ENCODE measurements at places on chromosomes 6 and 20. TPM values are rescaled to one million over a fixed set of nuclear protein-coding genes. Genes with fewer than 3 reads are reported as not detected.
A peak's percentile ranks its signal among the peaks of the same experiment; 100 is the strongest.

The ZSCAN23 gene
- 0.24 TPM for total RNA-seq

The LEMD2 gene
- total RNA-seq, result 54.3 TPM

GRCh38 chr6:157274471-157275226, 48.7 kb downstream of the TMEM242 start:
- peak overlapping the region; percentile 88 for H3K27ac ChIP-seq
- no peaks in the 10 kb centered on the region for H3K27me3 ChIP-seq
- no peaks in the 10 kb centered on the region for H3K36me3 ChIP-seq
- peak overlapping the region; percentile 85 for H3K4me3 ChIP-seq
- H3K4me1 ChIP-seq, result peaks cover 11% of the 10 kb centered on the region
- peak; percentile 95 for ATAC-seq

The SMLR1 gene
- total RNA-seq, result not detected

DNA sequence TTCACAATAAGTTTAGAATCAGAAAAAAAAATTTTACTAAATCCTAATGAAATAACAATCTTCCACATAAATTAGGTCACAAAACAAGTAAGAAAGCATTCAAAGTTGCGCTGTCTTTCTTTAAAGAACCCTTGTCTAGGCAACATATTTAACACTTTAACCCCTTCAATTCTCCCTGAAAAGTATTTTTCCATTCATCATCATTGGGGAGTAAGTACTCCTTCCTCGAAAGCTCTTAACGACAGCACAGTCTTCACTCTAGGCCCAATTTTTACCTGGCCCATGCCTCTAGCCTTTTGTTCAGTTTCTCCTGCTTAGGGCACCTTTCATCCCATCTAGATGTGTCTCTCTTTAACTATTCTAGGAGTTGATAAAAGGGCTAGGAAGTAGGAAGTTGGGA, 2.6 kb downstream of the TSPYL1 start:
- H3K27ac ChIP-seq, result peak overlapping the region; percentile 100
- ATAC-seq, result no peak
- peaks cover 79% of the 10 kb centered on the region for H3K36me3 ChIP-seq

- H3K4me3 ChIP-seq, result no peak overlapping the region
- no peak for ATAC-seq
These were observed 147.0 kb downstream of the MYB start for GRCh38 chr6:135328136-135328535.

The LPA gene
- total RNA-seq, result not detected

- peaks cover 33% of the 10 kb centered on the region for H3K4me1 ChIP-seq
- ATAC-seq, result no peak
- H3K27me3 ChIP-seq, result no peaks in the 10 kb centered on the region
- peaks cover 28% of the 10 kb centered on the region for H3K36me3 ChIP-seq
These were observed at the start of gene NNAT for GRCh38 chr20:37521061-37521771. Gene NNAT (plus strand): TSS chr20:37521250. CDS start chr20:37521332, 82 bp downstream.

- H3K27me3 ChIP-seq, result peaks cover 15% of the 10 kb centered on the region
- no peak overlapping the region for H3K27ac ChIP-seq
- H3K36me3 ChIP-seq, result no peaks in the 10 kb centered on the region
- H3K4me3 ChIP-seq, result no peak overlapping the region
- no peaks in the 10 kb centered on the region for H3K4me1 ChIP-seq
- no peak for ATAC-seq
These were observed 204.3 kb downstream of the TFAP2C start for GRCh38 chr20:56833427-56833826.

The PRSS35 gene
- total RNA-seq, result not detected

The FAM217A gene
- not detected for total RNA-seq

The TAB2 gene
- 185 TPM for total RNA-seq

DNA sequence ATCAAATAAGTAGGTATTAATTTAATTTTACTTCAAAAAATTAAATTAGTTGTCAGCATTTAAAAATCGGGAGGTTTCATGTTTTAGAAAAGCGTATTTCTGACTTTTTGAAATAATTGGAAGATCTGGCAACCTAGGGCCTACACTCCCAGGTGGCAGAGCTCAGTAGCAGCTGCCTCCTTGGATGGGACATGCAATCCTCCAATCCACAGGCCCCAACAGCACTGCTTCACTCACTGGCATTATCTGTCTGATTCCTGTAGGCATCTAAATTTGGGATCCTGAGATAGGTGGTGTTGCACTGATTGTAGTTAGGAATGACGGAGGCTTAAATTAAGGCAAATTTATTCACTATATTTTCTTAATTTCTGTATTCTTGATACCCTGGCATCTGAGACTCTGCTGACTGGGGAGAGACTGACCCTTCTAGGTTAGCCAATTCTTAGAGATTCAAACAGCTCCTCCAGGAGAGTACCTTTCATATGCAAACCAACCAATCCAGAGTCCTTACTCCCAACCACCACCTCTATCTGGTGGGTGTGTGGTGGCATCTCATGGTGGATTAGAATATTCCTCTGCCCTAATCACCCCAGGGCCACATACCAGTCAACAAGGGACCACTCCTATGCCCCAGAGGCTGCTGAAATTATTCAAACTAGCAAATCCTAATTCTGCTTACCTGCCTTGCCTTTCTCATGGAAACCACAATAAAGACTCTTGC, 146.6 kb upstream of the GLP1R start:
- no peaks in the 10 kb centered on the region for H3K36me3 ChIP-seq
- peaks cover 3% of the 10 kb centered on the region for H3K27me3 ChIP-seq
- peaks cover 5% of the 10 kb centered on the region for H3K4me1 ChIP-seq
- no peak overlapping the region for H3K27ac ChIP-seq

GRCh38 chr6:3415082-3415453, 41.8 kb downstream of the SLC22A23 start:
- no peak overlapping the region for H3K27ac ChIP-seq
- H3K27me3 ChIP-seq, result peaks cover 3% of the 10 kb centered on the region
- peaks cover 4% of the 10 kb centered on the region for H3K4me1 ChIP-seq
- no peak for ATAC-seq

- no peak for ATAC-seq
- no peak overlapping the region for H3K27ac ChIP-seq
- no peak overlapping the region for H3K4me3 ChIP-seq
- no peaks in the 10 kb centered on the region for H3K27me3 ChIP-seq
- no peaks in the 10 kb centered on the region for H3K4me1 ChIP-seq
These were observed 203.6 kb downstream of the MEI4 start for GRCh38 chr6:77856391-77856790.

GRCh38 chr20:48060841-48061720, 275.8 kb upstream of the SULF2 start:
- ATAC-seq, result no peak
- no peaks in the 10 kb centered on the region for H3K4me1 ChIP-seq
- H3K4me3 ChIP-seq, result no peak overlapping the region
- peaks cover 10% of the 10 kb centered on the region for H3K27me3 ChIP-seq

The QKI gene
- 49.0 TPM for total RNA-seq

The TTPAL gene
- 23.0 TPM for total RNA-seq

- H3K4me1 ChIP-seq, result no peaks in the 10 kb centered on the region
- H3K36me3 ChIP-seq, result no peaks in the 10 kb centered on the region
- H3K4me3 ChIP-seq, result no peak overlapping the region
- peaks cover 27% of the 10 kb centered on the region for H3K27me3 ChIP-seq
These were observed 314.0 kb upstream of the ECI2 start for GRCh38 chr6:4449409-4449808.

- peaks cover 7% of the 10 kb centered on the region for H3K4me1 ChIP-seq
- H3K36me3 ChIP-seq, result peaks cover 20% of the 10 kb centered on the region
- peak; percentile 45 for ATAC-seq
- H3K27me3 ChIP-seq, result no peaks in the 10 kb centered on the region
- H3K4me3 ChIP-seq, result no peak overlapping the region
These were observed 45.2 kb downstream of the PLCG1 start for GRCh38 chr20:41182296-41183212.

- H3K27ac ChIP-seq, result no peak overlapping the region
- H3K4me3 ChIP-seq, result no peak overlapping the region
- no peak for ATAC-seq
- H3K4me1 ChIP-seq, result no peaks in the 10 kb centered on the region
- no peaks in the 10 kb centered on the region for H3K36me3 ChIP-seq
These were observed 17.1 kb upstream of the MLN start for GRCh38 chr6:33820784-33821520.

DNA sequence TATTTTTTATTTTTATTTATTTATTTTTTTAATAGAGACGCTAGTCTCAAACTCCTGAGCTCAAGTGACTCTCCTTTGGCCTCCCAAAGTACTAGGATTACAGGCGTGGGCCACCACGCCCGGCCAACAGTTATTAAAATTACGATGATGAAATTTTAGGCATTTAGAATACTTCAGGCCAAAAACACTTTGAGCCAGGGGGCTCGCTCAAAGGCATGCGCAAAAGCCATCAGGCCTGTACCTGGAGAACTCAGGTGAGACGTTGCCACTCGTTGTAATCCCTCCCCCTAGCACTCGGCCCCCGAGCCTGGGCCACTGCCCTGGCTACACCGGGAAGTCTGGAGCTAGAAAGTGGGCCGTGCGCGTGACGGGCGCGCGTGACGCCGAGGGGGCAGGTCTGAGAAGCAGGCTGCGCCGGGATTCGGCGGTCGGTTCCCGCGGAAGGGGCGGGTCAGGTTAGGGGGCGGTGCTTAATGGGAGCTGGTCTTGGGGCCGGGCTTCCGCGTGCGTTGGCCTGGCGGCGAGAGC, 337 bp upstream of the CBFA2T2 start:
- H3K36me3 ChIP-seq, result peaks cover 5% of the 10 kb centered on the region
- no peaks in the 10 kb centered on the region for H3K27me3 ChIP-seq
- H3K4me1 ChIP-seq, result no peaks in the 10 kb centered on the region
- H3K27ac ChIP-seq, result no peak overlapping the region
- peak; percentile 97 for ATAC-seq

DNA sequence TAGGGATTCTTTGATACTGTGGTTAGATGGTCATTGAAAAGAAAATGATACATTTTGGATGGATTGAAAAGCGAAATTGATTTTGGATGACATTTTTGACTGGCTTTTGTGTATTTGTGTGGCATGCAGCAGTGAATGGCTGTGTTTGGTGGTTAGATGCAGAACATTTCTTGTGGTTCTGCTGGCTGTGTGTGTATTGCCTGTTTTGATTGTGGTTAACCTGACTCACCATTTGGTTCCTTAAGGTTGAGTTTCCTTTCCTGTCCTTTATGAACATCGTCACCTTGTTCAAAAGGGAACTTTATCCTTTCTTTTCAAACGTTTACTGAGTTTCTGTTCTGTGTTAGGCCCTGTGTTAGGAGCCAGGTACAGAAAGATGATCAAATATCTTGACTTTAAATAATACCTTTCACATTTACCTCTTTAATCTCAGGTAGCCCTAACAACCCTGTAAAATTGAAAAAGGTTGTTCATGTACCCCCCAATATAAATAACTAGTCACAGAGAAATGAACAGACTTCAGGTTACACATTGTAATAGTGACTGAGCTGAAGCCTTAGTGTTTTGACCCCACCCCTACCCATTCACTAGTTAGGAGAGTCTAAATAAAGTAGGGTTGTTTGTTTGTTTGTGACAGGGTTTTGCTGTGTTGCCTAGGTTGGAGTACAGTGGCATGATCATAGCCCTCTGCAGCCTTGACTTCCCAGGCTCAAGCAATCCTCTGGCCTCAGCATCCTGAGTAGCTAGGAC, 23.8 kb downstream of the ANKS1A start:
- H3K27ac ChIP-seq, result peak overlapping the region; percentile 53
- H3K4me3 ChIP-seq, result peak overlapping the region; percentile 47
- peak; percentile 99 for ATAC-seq
- peaks cover 6% of the 10 kb centered on the region for H3K27me3 ChIP-seq
- H3K36me3 ChIP-seq, result no peaks in the 10 kb centered on the region
- H3K4me1 ChIP-seq, result peaks cover 20% of the 10 kb centered on the region

DNA sequence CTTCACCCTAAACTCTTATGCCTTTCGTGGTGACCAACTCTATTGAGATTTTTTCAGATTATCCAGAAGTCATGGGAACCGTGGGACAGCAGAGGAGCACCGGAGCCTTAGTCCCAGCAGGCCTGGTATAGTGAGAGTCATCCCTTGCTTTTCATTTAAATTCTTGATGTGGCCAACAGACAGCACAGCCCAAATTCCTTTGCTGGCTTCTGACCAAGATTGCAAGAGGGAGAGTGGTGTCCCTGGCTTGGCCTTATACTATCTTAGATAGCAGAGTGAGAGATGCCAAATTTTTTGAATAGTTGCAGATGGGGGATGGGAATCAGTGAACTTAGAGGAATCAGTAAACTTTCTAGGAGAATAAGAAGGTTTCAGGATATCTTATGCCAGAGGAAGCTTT, 7.8 kb downstream of the STX11 start:
- H3K4me3 ChIP-seq, result no peak overlapping the region
- no peak overlapping the region for H3K27ac ChIP-seq
- no peaks in the 10 kb centered on the region for H3K27me3 ChIP-seq
- H3K36me3 ChIP-seq, result peaks cover 89% of the 10 kb centered on the region
- H3K4me1 ChIP-seq, result peaks cover 43% of the 10 kb centered on the region
- no peak for ATAC-seq

Data from activated T-helper 17 cell treated with anti-CD3 and anti-CD28 coated beads, Interleukin-2, amount 50 U/mL, for 72 hours (primary cell).